ENCODE measurements at places on chromosomes 1 and 21.

DNA sequence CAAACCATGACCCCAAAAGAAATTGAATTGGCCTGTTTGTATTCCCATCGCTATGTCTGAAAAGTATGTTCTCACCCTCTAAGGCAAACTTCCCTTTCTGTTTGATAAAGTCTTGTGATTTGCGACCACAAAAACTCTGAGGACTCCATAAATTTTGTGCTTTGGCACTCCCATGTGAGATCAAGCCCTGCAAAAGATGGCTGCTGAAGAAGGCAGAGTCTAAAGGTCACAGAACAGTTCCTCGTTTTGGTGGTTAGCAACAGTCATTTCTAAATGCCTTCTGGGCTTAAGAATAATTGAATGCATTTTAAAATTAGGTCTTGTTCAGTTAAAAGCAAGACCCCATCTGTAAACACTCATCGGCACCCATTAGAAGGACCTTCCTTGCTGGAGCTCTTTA is 441.6 kb downstream of the OMA1 start:
- DNase-seq = no peak

DNA sequence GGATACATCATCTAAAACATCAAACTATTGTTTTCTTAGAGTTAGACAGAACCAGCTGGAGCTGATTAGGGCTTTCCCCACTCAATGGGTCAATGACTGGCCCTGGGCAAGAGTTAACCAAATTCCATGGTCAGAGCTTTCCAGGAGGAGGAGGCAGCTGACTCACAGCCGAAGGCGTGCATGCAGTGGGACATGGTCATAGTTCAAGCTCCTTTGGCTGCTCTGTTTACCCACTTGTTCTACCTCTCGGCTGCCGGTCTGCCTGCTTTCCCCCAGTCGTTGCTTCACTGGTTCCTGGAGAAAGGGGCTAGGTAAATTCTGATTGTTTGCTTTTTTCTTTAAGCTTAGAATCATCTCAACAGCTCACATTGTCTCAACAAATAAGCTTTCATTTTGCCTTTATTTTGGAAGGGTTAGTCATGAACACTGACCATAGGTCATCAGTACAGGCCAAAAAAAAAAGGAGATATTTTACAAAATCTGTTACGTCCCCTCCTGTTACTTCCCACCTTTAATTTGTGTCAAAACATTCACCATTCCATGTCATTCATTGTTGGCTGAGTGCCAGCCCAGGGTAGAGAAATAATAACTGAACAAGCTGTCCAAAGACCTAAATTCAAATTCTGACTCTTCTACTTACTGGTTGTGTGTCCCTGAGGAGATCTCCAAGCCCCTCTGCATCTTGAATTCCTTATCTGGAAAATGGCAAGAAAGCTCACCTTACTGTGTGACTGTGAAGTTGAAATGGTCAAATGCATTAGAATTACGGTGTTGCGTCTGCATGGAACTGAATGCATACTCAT is 12.0 kb downstream of the MAB21L3 start:
- no peak for DNase-seq

- no peak for DNase-seq
These were observed 43.1 kb upstream of the IGSF3 start for GRCh38 chr1:116710420-116711262.

GRCh38 chr1:209432443-209432825 is 151.1 kb upstream of the CAMK1G start:
- DNase-seq = no peak

- no peak for DNase-seq
These were observed 56.7 kb downstream of the RASAL2 start for GRCh38 chr1:178150610-178151009.

DNA sequence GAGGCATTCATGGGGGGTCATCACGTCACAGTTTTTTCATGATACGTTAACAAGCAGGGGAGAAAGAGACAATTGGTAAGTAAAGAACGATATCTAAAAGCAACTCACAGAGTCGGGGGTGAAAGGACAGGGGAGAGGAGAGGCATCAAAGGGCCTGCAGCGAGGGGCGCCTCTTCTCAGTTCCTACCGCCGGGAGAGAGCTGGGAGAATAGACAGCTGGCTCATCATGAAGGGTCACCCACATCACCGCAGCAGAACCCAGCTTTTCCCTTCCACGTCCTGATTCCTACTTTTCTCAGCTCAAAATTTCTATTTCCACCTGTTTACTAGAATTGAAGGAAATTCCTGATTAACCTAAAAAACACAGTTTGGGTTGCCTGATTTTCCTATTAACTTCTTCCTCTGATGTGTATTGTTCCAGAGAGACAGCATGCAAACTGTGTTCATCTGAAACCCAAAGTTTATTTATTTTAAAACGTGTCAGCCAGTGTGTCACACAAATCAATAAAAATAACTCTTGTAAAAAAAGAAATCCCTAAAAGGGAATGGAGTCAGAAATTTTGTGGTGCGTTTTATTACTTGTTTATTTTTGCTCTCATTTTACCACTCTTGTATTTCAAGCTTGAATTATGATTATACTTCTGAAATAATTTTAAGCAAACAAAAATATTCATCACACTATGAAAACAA is 75.4 kb downstream of the SLC25A24 start:
- no peak for DNase-seq

GRCh38 chr1:157504646-157505045 is 47.7 kb downstream of the FCRL5 start:
- DNase-seq = no peak

DNA sequence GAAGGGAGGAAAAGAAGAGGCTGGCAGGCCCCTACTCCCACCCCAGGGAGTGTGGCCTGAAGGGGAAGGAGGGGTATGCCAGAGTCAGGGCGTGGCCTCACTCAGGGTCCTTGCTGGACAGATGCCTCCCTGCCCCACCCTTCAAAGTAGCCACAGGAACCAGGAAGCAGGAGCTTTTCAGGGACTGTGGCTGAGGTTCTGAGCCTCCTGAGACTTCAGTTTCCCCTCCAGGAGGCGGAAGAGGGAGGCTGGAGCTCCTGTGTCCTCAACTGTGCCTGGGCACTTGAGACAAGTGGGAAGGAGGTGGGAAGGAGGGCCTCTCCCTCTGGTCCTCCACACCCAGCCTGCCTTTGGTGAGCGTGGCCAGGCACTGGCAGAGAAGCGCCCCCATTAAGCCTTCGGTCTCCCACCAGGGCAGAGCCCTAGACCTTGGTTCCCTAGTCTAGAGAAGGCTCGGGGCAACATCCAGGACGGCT is 5.3 kb downstream of the CELSR2 start:
- no peak for DNase-seq

DNA sequence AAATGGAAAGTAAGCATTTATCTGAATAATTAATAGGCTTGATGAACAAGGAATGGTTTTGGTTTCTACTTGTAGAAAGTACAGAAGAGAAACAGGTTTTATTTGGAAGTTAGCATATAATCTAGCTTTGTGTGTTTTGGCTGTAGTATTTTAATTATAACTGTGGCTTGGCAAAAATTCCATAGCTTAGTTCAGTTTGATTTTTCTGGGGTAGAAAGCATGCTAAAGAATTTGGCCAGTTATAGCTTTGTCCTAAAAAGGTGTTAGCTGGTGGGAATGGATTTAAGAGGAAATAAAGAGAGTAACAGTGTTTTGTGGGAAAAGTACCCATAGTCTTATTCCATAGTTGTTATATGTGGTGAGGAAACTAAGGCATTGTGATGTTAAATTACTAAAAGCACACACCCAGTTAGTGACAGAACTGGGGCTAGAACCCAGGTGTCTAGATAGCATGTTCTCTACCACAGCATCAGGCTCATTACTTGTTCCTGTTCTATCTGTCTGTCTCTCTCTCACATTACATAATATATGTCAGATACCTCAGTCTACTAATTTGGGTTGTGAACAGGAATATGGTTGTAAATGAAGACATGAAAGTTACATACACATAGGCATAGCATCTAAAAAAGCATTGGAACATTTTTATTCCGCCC is 55.0 kb downstream of the MPZL1 start:
- no peak for DNase-seq

- DNase-seq = no peak
These were observed 122.8 kb upstream of the USP24 start for GRCh38 chr1:55337801-55338447.

- no peak for DNase-seq
These were observed 60.3 kb upstream of the LRRC8D start for GRCh38 chr1:89760496-89760895.

DNA sequence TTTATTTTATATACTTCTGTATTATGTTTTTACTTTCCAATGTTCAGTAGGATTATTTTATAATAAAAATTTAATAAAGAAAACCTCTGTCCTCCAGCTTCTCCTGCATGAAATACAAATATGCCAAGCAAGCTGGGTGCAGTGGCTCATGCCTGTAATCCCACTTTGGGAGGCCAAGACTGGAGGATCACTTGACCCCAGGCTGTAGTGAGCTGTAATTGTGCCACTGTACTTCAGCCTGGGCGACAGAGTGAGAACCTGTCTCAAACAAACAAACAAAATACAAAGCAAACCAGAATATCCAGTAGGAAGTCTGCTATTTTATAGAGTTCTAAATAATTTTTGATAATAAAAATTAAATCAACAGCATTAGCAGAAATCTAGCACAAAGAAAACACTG is 168.8 kb downstream of the EIF4G3 start:
- DNase-seq = no peak

- DNase-seq = no peak
These were observed 12.6 kb downstream of the RSPO1 start for GRCh38 chr1:37622131-37622530.

GRCh38 chr1:117664314-117664713 is 58.5 kb downstream of the TENT5C start:
- peak; percentile 28 for DNase-seq

- DNase-seq = no peak
These were observed 1.3 kb upstream of the DOCK7 start for GRCh38 chr1:62689524-62689923.

DNA sequence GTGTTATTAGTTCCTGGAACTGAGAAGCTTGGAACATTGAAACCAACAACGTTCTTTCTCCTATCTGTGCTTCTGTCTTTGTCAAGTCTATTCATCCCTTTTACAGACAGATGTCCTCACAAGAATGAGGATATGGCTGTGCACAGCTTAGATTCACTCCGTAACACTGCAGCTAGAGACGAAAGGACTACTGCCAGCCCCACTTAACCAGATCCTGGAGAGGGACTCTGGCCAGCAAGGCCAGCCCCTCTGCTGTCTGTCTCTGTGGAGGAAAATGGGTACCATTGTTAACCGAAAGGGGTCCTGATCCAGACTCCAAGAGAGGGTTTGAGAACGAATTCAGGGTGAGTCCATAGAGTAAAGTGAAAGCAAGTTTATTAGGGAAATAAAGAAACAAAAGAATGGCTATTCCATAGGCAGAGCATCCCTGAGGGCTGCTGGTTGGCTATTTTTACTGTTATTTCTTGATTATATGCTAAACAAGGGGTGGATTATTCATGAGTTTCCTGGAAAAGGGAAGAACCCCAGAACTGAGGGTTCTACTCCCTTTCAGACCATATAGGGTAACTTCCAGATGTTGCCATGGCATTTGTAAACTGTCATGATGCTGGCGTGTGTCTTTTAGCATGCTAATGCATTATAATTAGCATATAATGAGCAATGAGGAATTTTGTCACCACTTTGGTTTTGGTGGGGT is 17.4 kb upstream of the USP24 start:
- DNase-seq = no peak

GRCh38 chr1:22018583-22019559 is 17.4 kb downstream of the CELA3A start:
- no peak for DNase-seq

DNA sequence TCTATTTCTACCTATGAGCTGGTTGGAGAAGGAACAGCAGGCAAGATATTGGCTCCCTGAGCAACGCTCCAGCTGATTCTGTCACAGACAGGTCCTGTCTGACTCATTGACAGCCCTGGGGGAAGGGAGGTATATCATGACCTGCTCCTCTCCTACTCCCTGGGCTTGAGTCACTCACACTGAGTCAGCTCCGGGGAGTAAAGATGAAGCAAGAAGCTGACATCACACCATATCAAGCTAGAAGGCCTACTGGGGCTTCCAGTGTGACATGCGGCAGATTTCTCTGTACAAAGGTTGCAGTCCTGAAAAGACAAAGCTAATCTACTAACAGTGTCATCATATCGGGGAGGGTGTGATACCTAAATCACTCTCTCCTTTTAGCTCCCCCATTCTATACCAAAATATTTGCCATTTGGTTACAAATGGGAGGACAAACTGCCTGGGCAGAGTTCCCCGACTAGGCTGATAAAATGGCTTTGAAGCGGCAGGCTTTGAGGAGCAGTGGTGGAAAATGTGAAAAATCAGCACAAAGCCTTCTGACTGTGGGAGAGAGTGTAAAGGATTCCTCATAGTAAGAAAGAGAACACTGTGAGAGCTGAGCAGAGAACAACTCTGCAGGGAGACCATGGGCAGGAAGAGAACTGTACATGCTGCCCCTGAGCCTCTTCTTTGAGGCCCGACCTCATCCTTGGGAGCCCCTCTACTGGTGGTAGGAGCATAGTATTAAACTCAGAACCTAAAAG is 15.5 kb downstream of the PI4KB start:
- DNase-seq = peak; percentile 42

DNA sequence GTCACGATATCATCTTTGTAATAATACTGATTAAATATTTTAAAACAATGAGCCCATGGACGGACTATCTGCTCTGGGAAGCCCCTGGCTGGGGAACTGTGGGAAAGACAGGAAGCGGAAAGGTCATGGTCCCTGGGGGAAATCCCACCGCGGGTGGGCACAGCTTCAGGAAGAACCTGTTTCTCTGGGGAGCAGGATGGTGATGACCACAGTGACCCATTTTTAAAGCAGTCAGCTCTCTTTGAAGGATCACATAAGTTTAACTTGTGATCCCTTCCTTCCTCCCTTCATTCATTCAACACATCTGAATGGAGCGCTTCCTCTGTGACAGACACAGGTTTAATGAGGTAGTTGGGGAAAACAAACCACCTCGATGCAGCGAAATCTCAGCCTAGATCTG is 73.0 kb downstream of the DHRS3 start:
- DNase-seq = no peak

- DNase-seq = no peak
These were observed 120.3 kb downstream of the C1orf21 start for GRCh38 chr1:184507165-184507564.

DNA sequence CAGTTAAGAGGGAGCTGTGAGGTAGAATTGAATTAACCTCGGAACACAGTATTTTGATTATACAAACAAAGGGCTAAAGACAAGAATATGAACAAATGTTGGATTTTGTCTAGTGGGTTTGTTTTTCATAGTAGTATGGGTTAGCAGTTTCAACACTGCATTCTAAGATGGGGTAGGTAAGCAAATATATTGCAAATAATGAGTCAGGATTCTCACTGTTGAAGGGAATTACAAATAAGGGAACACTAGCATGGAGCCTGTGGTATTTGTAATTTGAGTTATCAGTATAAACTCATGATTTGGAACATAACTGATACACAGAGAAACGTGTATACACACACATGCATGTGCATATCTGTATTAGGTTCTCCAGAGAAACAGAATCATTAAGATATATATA is 44.5 kb downstream of the CD55 start:
- DNase-seq = no peak

- no peak for DNase-seq
These were observed 7.9 kb upstream of the AQP10 start for GRCh38 chr1:154313066-154313356.

- DNase-seq = no peak
These were observed 9.0 kb downstream of the CFAP298 start for GRCh38 chr21:32603131-32603530.

All from stimulated activated CD4-positive, alpha-beta T cell treated with anti-CD3 and anti-CD28 coated beads, TNF-alpha, amount 100 ng/mL, for 1 hour (primary cell).